Stimulated activated CD4-positive, alpha-beta T cell treated with anti-CD3 and anti-CD28 coated beads, Interleukin-15, amount 100 ng/mL, for 1 hour (primary cell): ENCODE measurements at places on chromosomes 5 and 9.

GRCh38 chr9:28868228-28868990, 1295.1 kb upstream of the C9orf72 start:
- DNase-seq, result no peak

DNA sequence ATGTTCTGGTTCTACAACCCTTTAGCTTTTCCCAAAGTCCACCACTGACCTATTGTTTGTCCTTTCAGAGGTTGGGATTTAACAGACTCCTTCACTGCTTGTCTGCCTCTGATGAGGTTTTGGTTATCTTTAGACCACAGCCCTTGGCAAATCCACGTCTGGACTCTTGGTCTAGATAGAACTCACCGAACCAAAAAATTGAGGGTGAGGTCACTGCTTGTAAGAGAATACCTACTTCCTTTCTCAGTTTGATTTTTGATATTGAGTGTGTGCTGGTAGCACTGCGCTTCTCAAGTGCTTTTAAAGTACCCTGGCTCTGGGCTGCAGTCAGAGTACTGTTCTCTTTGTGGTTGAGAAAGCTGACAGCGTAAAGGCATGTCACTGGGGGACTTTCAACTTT, 61.7 kb downstream of the JMY start:
- DNase-seq, result no peak

GRCh38 chr9:107711542-107711941, 222.0 kb upstream of the KLF4 start:
- no peak for DNase-seq

GRCh38 chr5:29942089-29942488, 1251.4 kb upstream of the CDH6 start:
- DNase-seq, result no peak

GRCh38 chr5:50576686-50577256, 89.7 kb upstream of the PARP8 start:
- DNase-seq, result no peak
